Kidney tubule cell (primary cell): ENCODE measurements at places on chromosomes 7 and 10.

DNA sequence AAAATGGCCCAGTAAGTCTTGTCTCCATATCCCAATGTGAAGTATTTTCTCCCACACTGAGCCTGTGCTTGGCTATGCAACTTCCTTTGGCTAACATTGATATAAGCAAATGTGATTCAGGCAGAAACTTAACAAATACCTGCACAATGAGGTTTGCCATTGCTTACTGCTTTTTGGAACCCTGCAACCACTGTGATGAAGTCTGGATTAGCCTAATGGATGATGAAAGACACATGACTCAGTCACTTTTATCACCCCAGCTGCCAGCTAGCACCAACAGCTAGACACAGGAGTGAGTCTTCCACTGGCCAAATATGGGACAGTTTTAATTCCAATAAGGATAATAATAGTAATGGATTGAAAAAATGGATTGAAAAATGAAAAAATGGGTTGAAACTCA, 854.5 kb downstream of the GRM8 start:
- peak; percentile 34 for DNase-seq

DNA sequence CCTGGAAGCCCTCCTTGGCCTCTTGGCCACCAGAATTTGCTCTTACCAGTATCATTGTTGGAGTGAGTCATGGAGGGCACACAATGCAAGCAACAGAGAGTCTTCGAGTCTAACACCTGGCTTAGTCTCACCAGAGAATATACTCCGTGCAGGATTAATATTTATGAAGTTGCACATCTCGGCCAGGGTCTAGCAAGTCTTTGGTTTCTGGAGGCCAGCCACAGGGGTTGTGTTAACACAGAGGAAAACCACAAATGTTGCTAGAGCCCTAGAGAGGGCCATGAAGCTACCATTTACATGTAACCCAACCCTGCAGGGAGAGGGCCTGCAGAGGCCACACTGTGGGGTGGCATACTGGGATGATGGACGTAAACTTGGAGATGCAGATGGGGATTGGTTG, 71.8 kb downstream of the MTPN start:
- DNase-seq, result no peak

DNA sequence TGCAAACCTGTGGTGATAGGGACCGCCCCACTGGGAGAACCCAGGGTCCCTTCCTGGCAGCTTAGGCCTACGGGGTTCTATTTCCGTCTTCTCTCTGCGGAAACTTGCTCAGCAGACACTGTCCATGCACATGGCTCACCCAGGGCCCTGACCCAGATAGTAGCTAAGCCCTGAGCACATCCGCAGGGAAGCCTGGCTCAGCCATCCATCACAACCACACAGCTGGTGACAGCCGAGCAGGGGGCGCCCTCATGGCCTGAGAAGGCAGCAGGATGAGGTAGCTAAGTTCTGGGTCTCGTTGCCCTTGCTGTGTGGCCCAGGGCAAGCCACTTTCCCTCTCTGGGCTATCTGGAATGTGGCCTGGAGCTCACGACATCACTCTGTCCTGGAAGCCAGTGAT, 23.3 kb downstream of the NPTX2 start:
- DNase-seq, result no peak

- peak; percentile 86 for DNase-seq
Observed at GRCh38 chr10:13707156-13707881, 120.6 kb downstream of the PRPF18 start.

DNA sequence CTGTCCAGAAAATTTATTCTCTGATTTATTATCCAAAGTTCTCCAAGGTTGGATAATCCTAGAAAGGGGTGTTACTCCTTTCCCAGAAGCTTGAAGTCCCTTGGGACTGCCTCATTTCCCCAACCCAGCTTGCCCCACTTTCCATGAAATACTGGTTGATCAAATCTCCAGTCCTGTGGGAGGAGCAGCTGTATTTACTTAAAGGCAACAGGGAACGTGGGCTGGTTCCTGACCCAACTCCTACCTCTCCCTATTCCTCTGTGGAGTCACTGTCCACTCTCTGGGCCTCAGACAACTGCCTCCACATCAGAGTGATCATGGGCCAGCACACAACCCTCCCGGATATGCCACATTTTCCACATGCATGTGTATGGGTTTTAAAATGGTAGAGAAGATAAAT, 166.2 kb upstream of the PRR15 start:
- no peak for DNase-seq

- DNase-seq, result peak; percentile 43
Observed at GRCh38 chr10:108904163-108904838, 1019.0 kb downstream of the XPNPEP1 start.

- no peak for DNase-seq
Observed at GRCh38 chr10:43125881-43126731, 12.1 kb upstream of the CSGALNACT2 start.
